ENCODE measurements at places on chromosomes 13 and 19. TPM values are rescaled to one million over a fixed set of nuclear protein-coding genes. Genes with fewer than 3 reads are reported as not detected.

DNA sequence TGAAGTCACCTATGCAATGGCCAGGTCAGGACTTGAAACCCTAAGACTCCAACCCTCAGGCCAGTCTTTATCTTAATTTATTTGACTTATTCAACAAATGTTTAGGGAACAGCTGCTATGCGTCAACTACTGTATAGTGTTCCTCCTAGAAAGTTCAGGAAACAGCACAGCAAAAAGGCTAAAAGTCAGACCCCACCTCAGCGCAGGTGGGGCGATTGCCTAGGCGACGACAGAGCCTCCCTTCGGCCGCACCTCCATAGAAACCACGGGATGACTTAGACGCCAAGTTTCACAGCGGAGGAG lies 502 bp downstream of the VRK3 start:
- no peak for DNase-seq

- DNase-seq = no peak
These were observed 6.7 kb upstream of the UBL3 start for GRCh38 chr13:29857085-29857484.

DNA sequence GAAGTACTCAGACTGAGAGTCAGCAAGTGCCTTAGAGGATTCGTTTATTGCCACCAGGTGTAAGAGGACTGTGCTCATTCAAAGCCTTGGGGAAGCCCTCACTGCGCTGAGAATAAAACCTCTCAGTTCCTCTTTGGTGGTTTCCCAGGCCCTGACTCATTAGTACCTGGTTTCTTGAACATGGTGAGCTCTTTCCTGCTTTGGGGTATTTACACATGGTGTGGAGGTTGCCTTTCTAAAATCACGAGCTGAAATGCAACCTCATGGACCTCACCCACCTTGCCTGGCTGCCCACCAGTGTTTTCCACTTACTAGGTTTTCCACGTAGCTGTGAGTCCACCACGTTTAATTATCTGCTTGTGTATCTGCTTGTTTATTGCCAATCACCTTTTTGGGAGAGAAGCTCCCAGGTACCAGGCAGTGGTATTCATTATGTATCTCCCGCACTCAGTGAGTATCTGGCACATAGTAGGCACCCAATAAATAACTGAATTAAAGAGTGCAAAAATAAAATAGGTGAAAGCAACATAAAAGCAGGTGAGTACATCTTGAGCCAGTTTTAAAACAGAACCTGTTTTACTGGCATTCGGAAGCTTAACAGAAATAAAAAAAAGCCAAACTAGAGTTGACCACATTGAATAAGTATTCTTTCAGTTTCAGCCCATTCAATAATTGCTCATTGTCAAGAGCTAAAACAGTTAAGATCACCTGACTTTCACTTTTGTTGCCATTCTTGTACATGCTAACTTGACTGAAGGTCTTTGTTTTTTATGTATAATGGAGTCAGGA lies 533.0 kb downstream of the MYO16 start:
- no peak for DNase-seq

DNA sequence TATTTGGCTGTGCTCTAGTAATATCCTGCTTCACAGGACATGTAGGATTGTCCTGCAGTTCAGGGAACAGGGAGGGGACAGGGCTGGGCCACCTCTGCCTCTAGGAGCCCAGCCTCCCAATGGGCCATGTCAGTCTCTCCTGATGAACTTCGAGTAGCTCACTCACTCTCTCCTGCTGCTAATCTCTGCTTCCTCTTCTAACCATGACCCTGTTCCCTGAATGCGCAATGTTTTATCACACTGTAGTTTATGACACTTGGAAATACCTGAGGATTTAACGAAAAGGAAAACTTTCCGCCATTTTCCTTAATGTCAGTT lies 9.2 kb downstream of the PARP4 start:
- DNase-seq = no peak

The SIAH3 gene
- total RNA-seq = 2.9 TPM

- DNase-seq = no peak
These were observed 146.2 kb downstream of the SHISA2 start for GRCh38 chr13:25905611-25906010.

The IL11 gene
- total RNA-seq = 12.0 TPM

The CEACAM6 gene
- 2.2 TPM for total RNA-seq

The CYSLTR2 gene
- total RNA-seq = 4.1 TPM

DNA sequence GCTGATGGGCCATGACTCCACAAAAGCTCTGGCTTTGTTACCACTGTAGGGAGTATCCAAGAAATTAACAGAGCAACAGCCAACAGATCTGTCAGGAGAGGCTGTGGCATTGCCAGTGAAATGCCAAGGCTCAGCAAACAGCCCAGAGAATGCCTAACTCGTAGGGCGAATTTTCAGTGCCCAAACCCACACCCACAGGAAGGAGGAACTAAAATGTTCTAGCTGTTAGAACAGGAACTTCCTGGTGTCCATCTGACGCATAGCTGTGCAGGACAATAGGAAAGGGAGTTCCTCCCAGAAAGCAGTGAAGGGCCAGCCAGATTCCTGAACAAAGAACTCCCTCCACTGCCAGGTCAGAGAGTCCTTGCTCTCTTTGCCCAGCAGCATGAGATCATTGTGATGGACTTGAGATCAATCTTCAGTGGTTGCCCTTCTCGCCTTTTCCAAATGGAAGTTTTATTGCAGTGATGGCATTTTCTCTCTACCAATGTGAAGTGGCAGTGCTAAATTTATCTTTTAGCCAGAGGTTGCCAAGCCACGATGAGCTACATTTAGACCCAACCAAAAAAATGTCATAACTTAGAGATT lies 224.2 kb upstream of the STARD13 start:
- no peak for DNase-seq

Data from umbilical cord (tissue), 2 donors.